ENCODE measurements at places on chromosomes 3 and 15.

DNA sequence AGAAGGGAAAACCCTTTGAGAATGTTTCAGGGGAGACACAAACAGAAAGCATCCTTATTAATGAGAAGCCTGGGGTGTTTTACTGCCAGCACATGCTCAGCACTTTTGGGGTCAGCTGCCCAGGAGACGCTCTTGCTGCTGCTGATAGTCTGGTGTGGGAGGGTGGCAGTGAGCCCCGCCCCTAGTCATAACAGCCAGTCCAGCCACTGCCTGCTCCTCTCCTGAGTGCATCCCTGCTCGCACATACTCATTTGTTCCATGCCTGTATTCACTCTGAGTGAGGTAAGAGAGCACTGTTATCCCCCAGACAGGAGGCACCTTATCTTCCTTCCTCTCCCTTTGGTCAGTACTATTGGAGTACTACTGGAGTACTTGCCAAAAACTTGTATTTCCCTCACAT, 101.3 kb downstream of the ETFA start:
- peaks cover 10% of the 10 kb centered on the region for H3K4me1 ChIP-seq
- no peak overlapping the region for H3K4me3 ChIP-seq
- no peak overlapping the region for H3K27ac ChIP-seq
- no peaks in the 10 kb centered on the region for H3K27me3 ChIP-seq

DNA sequence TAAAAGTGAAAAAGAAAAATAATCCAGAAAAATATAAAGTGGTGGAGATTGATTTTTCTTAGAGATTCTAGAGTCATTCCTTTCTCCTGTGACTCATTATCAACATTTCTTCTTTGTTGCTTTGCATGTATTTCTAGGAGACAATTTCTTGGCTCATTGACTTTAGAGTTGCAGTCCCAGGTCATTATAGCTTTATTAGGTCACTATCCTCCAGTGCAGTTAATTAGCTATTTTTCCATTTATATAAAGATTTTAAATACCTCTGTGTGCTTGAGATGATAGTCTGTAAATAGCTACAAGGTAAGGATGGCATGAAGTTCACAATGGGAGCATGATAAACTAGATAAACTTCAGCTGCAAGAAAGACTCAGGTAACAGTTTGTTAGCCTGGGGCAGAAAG, at the start of gene OR4F15:
OR4F15 (plus strand) TSS at position 301 of the 400 bp plus-strand sequence. CDS start 5,985 bp downstream, outside the sequence.
- no peak within 1 kb of the TSS for H3K4me3 ChIP-seq
- H3K27me3 ChIP-seq = peaks cover 28% of the 10 kb centered on the region
- H3K27ac ChIP-seq = no peak within 1 kb of the TSS
- H3K4me1 ChIP-seq = no peaks in the 10 kb centered on the region
- H3K36me3 ChIP-seq = no peaks in the 10 kb centered on the region

DNA sequence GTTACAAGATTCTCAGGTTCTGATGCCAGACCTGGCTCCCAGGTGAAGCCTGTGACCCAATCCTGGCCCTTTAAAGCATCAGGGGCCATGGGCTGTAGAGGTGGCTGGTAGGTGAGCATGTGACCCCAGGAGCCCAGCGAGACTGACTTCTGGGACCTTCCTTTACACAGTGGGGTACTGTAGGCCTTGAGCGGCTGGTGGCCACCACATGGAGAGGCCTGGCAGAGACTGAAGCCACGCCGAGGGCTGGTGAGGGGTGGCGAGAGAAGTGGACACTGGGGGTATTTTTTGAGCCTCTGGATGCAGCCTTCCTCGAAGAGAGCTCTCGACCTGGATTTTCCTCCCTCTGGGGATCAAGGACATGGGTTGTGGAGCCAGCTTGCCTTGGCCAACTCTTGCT, 71.2 kb upstream of the ITGA11 start:
- no peaks in the 10 kb centered on the region for H3K27me3 ChIP-seq
- H3K4me3 ChIP-seq = no peak overlapping the region
- H3K4me1 ChIP-seq = peaks cover 4% of the 10 kb centered on the region
- DNase-seq = no peak

- H3K4me3 ChIP-seq = no peak overlapping the region
- H3K27ac ChIP-seq = no peak overlapping the region
- DNase-seq = no peak
- no peaks in the 10 kb centered on the region for H3K4me1 ChIP-seq
- H3K36me3 ChIP-seq = no peaks in the 10 kb centered on the region
- H3K27me3 ChIP-seq = peaks cover 33% of the 10 kb centered on the region
These were observed 215.6 kb upstream of the UMPS start for GRCh38 chr3:124514683-124515082.

- peaks cover 22% of the 10 kb centered on the region for H3K36me3 ChIP-seq
- DNase-seq = no peak
- no peaks in the 10 kb centered on the region for H3K27me3 ChIP-seq
- H3K4me1 ChIP-seq = peaks cover 2% of the 10 kb centered on the region
- H3K4me3 ChIP-seq = no peak overlapping the region
These were observed 166.5 kb downstream of the ISL2 start for GRCh38 chr15:76503121-76503520.

DNA sequence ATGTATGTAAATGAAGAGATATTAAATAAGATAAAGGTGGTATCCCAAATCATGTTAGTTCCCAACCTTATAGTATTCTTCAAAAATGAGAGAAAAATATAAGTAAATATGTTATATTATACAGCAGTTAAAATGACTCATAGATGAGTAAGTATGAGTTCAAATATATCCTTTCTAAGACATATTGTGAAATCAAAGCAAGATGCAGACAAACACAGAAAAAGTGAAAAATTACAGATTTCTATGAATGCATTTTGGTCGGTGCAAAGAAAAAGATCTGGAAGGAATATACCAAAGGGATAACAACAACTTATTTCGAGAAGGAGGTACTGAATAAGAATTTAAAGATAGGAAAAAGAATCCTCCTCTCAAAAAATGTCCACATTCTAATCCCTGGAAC, 181.2 kb upstream of the TTC14 start:
- no peak overlapping the region for H3K27ac ChIP-seq
- no peaks in the 10 kb centered on the region for H3K27me3 ChIP-seq
- no peaks in the 10 kb centered on the region for H3K4me1 ChIP-seq
- DNase-seq = no peak
- H3K36me3 ChIP-seq = no peaks in the 10 kb centered on the region

- H3K4me1 ChIP-seq = peaks cover 50% of the 10 kb centered on the region
- H3K27me3 ChIP-seq = no peaks in the 10 kb centered on the region
- no peak overlapping the region for H3K4me3 ChIP-seq
These were observed 5.2 kb downstream of the KCTD6 start for GRCh38 chr3:58497097-58497496.

- peaks cover 3% of the 10 kb centered on the region for H3K4me1 ChIP-seq
- no peaks in the 10 kb centered on the region for H3K36me3 ChIP-seq
- peaks cover 13% of the 10 kb centered on the region for H3K27me3 ChIP-seq
- no peak overlapping the region for H3K4me3 ChIP-seq
- no peak overlapping the region for H3K27ac ChIP-seq
These were observed 16.9 kb downstream of the ACKR2 start for GRCh38 chr3:42826141-42826540.

GRCh38 chr3:47288966-47289910, 6.5 kb downstream of the KLHL18 start:
- H3K27me3 ChIP-seq = no peaks in the 10 kb centered on the region
- no peak overlapping the region for H3K27ac ChIP-seq
- no peak overlapping the region for H3K4me3 ChIP-seq
- peaks cover 33% of the 10 kb centered on the region for H3K4me1 ChIP-seq
- H3K36me3 ChIP-seq = peaks cover 27% of the 10 kb centered on the region

DNA sequence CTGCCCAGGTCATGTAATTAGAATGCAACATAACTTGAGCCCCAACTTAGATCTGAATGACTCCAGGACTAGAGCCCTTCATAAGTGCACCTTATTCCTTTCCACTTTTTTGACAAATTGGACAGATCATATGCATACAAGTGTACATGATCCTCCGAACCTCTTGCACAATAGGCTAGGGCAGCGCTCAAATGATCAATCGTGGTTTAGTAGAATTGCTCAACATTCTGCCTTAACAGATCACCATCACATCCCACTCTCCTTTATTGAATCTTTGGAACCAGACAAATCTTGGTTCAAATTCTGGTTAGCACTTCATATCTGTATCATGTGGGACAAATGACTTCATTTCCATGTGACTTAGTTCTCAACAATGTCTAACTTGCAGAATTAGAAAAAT, 106.8 kb upstream of the CDIN1 start:
- peaks cover 9% of the 10 kb centered on the region for H3K27me3 ChIP-seq
- no peak for DNase-seq
- H3K4me3 ChIP-seq = no peak overlapping the region
- H3K4me1 ChIP-seq = no peaks in the 10 kb centered on the region
- no peaks in the 10 kb centered on the region for H3K36me3 ChIP-seq

DNA sequence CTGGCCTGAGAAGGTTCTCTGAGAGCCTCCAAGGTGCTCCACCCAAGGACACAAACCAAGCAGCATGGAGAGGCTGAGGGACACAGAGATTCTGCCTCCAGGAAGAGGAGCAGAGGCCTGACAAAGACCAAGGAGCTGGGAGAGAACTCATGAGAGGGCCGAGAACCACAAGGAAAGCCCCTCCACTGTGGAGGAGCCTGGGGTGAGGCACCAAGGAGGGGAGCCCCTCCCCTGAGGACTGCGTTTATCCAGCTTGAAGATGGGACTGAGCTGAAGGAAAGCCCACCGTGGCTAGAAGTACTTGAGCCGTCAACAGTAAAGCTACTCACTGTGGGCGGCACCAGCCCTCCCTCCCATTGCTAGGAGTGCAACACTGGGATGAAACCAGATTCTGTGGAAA, 63.1 kb upstream of the MEF2A start:
- H3K27me3 ChIP-seq = no peaks in the 10 kb centered on the region
- no peak for DNase-seq
- no peak overlapping the region for H3K4me3 ChIP-seq
- H3K4me1 ChIP-seq = peaks cover 52% of the 10 kb centered on the region
- no peak overlapping the region for H3K27ac ChIP-seq

GRCh38 chr15:77568973-77569728, 63.6 kb downstream of the LINGO1 start:
- H3K27ac ChIP-seq = no peak overlapping the region
- H3K4me1 ChIP-seq = peaks cover 2% of the 10 kb centered on the region
- no peaks in the 10 kb centered on the region for H3K27me3 ChIP-seq
- no peak overlapping the region for H3K4me3 ChIP-seq
- DNase-seq = no peak

DNA sequence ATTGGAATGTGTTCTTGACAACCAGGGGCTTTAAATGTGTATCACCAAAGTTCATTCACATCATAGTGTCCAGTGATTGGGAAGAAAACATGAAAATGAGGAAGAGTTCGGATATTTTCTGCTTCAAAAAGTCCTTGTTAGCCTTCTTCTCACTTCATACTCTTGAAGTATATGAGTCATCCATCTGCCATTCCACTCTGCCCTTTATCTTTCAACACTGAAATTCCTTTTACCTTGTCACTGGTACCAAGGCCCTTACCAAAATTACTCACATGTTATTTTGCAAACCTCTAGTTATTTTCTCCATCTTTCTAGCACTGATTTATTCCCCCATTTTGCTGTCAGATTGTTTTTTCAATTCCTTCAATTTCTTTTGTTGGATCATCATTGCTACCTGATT, 32.5 kb downstream of the OR5H15 start:
- no peak overlapping the region for H3K4me3 ChIP-seq
- DNase-seq = no peak
- H3K27ac ChIP-seq = no peak overlapping the region
- H3K36me3 ChIP-seq = no peaks in the 10 kb centered on the region

- peaks cover 13% of the 10 kb centered on the region for H3K4me1 ChIP-seq
- H3K36me3 ChIP-seq = no peaks in the 10 kb centered on the region
- no peak overlapping the region for H3K27ac ChIP-seq
- DNase-seq = no peak
These were observed 6.8 kb upstream of the WNT7A start for GRCh38 chr3:13886593-13887129.

DNA sequence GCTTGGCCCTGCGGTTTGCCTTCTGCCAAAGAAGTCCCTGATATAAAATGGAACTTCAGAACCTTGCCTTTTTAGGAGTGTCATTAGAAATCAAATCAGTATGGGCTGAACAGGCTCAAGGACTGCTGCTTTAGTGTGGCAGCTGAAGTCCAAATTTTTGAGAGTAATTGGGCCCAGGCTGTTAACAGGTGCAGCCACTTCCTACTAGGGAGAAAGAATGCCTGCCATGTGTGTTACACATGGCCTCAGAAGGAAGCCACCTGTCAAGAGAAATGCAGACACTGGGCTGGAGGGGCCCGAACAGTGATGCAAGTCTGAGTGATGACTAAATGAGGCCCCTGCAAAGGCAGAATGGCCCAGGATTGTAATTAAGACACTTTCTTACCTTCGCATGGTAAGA, 786.7 kb upstream of the CFAP20DC start:
- peaks cover 6% of the 10 kb centered on the region for H3K36me3 ChIP-seq
- no peaks in the 10 kb centered on the region for H3K27me3 ChIP-seq
- H3K27ac ChIP-seq = no peak overlapping the region

- no peak overlapping the region for H3K4me3 ChIP-seq
- H3K4me1 ChIP-seq = no peaks in the 10 kb centered on the region
- H3K36me3 ChIP-seq = no peaks in the 10 kb centered on the region
- no peak for DNase-seq
These were observed 137.2 kb downstream of the RPL22L1 start for GRCh38 chr3:170732660-170733245.

DNA sequence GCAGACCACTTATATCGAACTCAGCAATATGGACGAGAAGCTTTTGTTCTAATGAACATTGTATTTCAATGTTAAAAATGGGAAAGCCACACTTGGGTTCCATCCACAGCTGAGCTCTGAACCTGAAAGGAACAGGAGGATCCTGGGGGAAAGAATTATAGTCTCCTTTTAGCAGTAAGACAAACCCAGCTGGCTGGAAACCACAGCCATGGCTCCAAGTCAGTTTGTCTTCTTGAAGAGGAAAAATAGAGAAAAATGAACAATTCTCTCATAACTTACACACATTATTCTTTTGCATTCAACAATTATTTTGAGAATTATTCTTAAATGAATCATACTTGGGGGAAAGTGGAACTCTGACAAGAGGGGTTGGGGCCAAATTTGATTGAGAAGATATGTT, 149.2 kb upstream of the VEPH1 start:
- no peaks in the 10 kb centered on the region for H3K4me1 ChIP-seq
- no peaks in the 10 kb centered on the region for H3K36me3 ChIP-seq
- H3K27ac ChIP-seq = no peak overlapping the region
- no peak for DNase-seq
- no peaks in the 10 kb centered on the region for H3K27me3 ChIP-seq
- no peak overlapping the region for H3K4me3 ChIP-seq

DNA sequence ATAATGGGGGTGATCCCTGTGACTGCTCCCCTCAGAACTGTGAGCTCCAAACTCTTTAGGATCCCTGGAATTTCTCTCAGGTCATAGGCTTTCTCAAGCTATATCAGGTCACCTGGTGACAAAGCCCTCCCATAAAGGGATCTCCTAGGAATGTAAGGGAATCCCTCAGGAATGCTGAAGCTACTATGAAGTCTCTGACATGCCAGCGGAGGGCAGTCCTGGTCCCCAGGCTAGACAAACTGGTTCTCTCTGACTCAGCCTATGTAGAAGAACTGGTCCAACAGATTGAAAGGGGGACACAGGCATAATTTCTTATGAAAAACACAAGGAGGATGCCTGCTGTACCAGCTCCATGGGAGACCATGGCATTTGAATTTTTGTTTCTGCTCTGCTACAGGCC, 6.7 kb downstream of the LPCAT4 start:
- peaks cover 13% of the 10 kb centered on the region for H3K36me3 ChIP-seq
- no peak for DNase-seq
- H3K4me1 ChIP-seq = peaks cover 6% of the 10 kb centered on the region
- no peak overlapping the region for H3K27ac ChIP-seq
- no peak overlapping the region for H3K4me3 ChIP-seq

All from activated naive CD8-positive, alpha-beta T cell treated with anti-CD3 and anti-CD28 coated beads for 36 hours (primary cell).